Fibroblast of villous mesenchyme (primary cell): ENCODE measurements at places on chromosomes 5 and 9. TPM values are rescaled to one million over a fixed set of nuclear protein-coding genes. Genes with fewer than 3 reads are reported as not detected.

The CCNI2 gene
- under 0.01 TPM in 1 of 2 replicates, not detected in the other for total RNA-seq

The NAIF1 gene
- 6.8 and 10.8 TPM in 2 replicates for total RNA-seq

The ATP6V1G1 gene
- 114 and 123 TPM in 2 replicates for total RNA-seq

The SELENOP gene
- total RNA-seq = 15.5 and 31.1 TPM in 2 replicates

The SCGB3A2 gene
- not detected in 2 replicates for total RNA-seq

The DAPK1 gene
- 3.9 and 8.6 TPM in 2 replicates for total RNA-seq

The TUSC1 gene
- total RNA-seq = 6.9 and 12.2 TPM in 2 replicates

DNA sequence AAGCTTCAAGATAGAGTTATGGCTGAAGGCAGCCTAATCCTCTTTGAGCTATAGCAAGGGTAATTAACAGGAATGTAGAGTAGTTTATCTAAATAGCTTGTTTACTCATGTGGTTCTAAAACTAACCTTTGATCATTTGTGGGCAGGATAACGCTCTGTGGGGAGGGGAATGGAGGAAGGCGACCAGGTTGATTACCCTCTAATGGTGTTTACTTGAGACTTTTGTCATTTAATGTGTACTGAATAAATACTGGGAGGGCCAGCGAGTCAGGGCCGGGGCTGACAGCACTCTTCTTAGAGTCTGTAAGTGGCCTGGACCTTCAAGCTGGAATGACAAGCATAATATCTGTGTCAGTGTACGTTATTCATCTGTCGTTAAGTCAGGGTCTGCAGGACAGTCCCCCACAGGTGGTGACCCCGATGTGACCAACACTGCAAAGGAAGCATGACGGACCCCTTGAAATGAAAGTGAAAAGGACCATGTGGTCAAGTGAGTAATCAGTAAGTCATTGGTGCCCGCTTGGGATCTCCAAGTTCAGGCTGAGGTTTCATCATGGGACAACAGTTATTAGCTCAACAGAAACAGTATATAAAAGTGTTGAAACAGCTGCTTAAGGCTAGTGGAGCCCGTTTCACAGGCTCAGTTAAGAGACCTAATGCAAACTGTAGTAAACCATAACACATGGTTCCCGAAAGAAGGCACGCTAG is 162.6 kb downstream of the CPLANE1 start:
- peak; percentile 88 for DNase-seq

GRCh38 chr9:26723486-26723885 is 169.1 kb downstream of the CAAP1 start:
- DNase-seq = peak; percentile 11

DNA sequence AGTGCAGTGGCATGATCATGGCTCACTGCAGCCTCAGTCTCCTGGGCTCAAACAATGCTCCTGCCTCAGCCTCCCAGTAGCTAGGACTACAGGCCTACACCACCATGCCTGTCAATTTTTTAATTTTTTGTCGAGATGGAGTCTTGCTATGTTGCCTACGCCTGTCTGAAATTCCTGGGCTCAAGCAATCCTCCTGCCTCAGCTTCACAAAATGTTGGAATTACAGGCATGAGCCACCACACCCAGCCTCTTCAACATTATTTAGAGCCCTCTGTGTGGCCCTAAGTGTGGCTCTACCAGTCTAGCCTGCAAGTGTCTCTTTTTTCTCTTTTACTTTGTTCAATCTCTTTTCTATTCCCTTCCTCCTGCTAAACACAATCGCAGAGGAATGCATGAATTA is 154.4 kb upstream of the EPB41L4A start:
- DNase-seq = no peak

DNA sequence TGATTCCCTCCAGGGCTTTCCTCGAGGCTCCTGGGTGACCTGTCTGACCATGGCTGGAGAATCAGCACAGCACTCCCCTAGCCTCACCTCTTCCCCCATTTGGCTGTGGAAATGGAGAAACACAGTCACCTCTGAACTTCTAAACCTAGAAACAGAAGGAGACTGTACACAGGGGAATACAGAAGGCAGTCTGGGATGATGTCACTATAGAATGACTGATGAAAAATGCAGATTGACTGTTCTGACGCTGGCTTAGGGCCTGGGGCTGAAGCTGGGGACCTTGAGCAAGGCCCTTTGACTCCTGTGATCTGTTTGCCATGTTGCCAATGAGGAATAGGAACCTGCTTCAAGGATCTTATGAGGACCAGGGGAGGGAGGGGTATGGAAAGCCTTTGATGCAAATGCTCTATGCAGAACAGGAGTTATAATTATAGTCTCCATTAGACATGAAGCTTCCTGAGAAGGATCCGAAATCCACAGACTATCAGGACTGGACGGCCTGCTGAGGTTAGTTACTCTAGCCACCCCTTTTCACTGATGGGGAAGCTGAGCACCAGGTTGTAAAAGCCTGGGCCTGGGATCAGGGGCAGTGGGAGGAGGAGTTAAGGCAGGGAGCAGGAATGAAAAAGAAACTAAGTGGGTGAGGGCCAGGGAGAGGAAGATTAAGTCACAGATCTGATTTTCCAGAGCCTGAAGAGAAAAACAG is 24.4 kb upstream of the ANXA6 start:
- no peak for DNase-seq

- no peak for DNase-seq
Measured at GRCh38 chr5:114153392-114153791, 208.5 kb upstream of the KCNN2 start.

DNA sequence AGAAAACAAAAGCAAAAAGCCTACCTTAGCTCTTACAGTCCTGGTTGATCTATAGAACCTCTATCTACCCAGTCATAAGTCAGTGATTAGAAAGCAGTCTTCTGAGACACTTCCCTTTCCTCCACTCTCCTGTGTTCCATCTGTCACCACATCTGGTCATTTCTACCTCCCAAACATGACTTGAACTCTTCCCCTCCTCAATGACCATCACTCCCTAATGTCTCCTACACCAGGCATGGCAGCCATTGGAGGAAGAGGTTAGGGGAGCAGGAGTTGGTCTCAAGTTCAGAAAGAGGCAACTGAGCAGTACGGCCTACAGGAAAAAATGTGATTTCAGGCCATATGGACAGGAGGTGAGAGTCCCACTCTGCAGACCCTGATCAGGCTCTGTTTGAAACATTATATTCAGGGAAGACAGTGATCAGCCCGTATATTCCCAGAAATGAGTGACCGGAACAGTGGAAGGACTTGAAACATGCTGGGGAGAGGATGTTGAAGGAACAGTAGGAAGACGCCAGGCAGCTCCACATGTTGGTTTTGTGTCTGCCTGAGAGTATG is 12.0 kb downstream of the ABLIM3 start:
- no peak for DNase-seq

DNA sequence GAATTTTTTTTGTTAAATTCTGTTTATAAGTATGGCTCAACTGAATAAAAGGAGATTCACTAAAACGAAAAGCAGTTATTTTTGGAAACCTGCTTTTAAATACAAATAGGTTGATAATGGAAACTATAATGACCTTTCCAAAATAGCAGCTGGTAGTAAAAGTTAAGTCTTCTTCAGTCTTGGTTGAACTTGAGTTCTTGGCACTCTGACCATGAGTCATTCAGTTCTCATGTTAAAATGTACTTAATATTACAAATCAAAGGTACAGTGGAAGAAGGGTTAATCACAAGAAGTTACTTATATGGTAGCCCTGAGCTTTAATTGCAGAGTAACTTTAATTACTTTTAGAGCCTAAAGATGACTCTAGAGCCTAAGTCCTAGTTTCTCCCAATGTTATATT is 62.1 kb downstream of the KLF9 start:
- DNase-seq = peak; percentile 48

- DNase-seq = peak; percentile 58
Measured at GRCh38 chr5:151005187-151005949, 15.0 kb upstream of the GPX3 start.
